ENCODE measurements at places on chromosomes 7 and 10. TPM values are rescaled to one million over a fixed set of nuclear protein-coding genes. Genes with fewer than 3 reads are reported as not detected.

- DNase-seq, result no peak
Measured at GRCh38 chr7:8117195-8117594, 144.8 kb downstream of the ICA1 start.

DNA sequence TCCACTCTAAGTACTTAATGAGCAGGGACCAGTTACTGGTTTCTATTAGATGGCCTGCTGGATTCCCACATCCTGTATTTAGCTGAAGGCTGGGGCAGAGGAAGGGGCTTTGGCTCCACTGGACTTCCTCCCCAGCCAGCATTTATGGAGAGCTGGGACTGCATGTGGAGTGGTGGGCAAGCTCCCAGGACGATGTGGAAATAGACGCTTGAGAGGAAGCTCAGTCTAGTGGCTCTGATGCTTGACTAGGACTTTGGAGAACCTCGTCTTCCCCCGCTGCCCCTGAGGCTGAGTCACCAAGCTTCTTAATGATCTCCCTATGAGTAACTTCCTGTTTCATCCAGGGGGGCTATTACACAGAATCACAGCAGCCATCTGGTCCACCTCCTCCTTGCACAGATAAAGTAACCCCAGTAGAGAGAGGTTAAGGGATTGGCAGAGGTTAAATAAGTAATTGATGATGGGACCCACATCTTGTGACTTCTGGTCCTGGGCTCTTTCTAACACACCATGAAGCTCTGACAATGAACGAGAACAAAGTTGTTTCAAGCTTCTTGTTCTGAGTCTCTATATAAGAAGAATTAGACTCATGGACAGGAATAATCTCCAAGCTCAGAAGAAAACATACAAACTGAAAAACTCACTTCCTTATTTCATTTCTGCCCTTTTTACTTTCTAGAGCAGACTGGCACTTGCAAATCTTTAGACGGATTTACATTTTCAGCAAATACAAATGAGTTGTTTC lies 126.2 kb downstream of the PRPF18 start:
- DNase-seq, result peak; percentile 45

- no peak for DNase-seq
Measured at GRCh38 chr7:34488766-34489165, 169.3 kb upstream of the NPSR1 start.

GRCh38 chr7:146172112-146172511 lies 55.5 kb downstream of the CNTNAP2 start:
- no peak for DNase-seq

DNA sequence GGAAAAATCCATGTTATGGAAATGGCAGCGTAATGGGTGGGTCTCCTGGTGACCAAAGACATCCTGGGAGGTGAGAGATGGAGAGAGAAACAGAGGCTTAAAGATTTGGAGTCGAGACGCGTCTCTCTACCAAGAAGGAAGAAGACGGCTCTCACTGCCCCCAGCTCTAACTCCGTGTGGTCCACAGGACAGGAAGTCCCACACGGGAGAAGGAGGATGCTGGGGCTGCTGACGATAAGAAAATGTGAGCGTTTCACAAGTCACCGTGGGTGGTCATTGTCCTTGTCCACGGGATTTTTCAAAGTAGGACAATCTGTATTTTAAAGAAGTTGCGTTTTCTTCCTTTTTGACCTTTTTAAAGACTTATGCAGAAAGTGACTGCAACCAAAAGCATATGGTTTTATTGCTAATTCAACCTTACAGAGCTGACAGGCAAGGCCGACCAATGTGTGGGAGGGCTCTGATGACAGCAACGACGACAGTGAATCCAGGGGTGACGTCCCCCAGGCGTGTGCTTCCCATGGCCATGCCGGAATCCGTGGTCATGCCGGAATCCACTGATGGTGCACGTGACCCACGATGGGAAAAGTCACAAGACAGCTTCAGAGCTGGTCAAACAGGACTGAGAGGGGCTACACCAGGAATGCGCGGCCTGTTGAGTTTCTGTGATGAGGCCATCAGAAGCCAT lies 341.2 kb downstream of the PTPRN2 start:
- DNase-seq, result no peak

GPC2 gene
- 7.6 TPM for total RNA-seq
